ENCODE measurements at places on chromosomes 1 and 21.

GRCh38 chr1:19468397-19468956, 16.9 kb downstream of the CAPZB start:
- DNase-seq: no peak

GRCh38 chr1:4960336-4960735, 305.9 kb downstream of the AJAP1 start:
- no peak for DNase-seq

DNA sequence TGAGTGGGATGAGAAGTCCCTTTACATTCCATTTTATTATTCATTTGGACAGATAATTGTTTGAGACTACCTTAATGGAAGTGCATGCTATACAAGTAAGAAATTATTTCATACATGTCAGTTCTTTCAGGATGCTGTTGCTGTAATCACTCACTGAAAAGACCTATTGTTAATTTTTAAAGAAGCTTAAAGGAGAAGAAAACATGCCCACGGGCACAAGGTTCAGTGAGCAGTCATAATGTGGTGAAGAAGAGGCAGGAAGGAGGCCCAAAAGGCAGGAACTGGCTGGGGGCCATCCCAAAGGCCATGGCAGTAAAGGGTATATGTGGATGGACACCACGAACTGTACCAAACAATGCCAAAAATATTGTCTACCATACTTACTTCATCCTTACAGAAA, 206.0 kb downstream of the LYPLAL1 start:
- DNase-seq: no peak

- no peak for DNase-seq
Measured at GRCh38 chr1:12148160-12148957, 18.4 kb upstream of the TNFRSF1B start.

- DNase-seq: no peak
Measured at GRCh38 chr1:46131093-46131492, 1.3 kb downstream of the PIK3R3 start.

DNA sequence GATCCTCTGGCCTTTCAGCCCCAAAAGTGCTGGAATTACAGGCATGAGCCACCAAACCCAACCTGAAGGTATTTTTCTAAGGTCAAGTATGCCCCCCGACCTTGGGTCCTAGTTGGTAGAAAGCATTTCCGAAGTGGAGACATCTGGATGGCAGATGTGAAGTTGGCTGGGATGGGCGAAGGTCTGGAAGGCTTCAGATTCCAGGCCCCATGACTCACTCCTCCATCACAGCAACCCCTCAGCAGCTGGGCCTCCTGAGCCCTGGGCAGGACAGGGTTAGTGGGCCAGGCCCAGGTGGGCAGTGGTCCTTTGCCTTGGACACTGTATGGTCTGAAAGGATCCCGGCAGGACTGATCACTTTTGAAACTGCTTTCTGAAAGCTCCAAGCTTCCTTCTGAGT, 23.3 kb downstream of the NAV1 start:
- no peak for DNase-seq

DNA sequence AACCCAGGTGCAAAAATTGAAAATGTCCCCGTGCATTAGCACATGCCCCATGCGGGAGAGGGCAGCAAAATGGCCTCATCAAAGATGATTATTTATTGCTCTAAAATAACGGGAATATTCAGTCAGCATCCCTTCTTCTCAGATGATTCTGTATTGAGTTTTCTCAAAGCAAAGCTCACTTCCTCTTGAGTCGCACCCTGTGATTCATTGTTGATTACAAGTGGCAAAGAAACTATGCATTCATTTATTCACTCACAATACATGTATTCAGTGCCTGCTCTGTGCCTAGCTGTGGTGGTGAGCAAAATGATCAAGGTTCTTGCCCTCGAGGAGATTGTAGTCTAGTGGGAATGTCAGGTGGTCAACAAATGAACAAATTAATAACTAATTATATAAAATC, 226.0 kb upstream of the KAZN start:
- no peak for DNase-seq
